Transverse colon (tissue), 4 donors: ENCODE measurements at places on chromosomes 12 and 14. TPM values are rescaled to one million over a fixed set of nuclear protein-coding genes. Genes with fewer than 3 reads are reported as not detected.

SLC24A4 gene
- 0.27 TPM for total RNA-seq

SERPINA10 gene
- total RNA-seq, result not detected

DNA sequence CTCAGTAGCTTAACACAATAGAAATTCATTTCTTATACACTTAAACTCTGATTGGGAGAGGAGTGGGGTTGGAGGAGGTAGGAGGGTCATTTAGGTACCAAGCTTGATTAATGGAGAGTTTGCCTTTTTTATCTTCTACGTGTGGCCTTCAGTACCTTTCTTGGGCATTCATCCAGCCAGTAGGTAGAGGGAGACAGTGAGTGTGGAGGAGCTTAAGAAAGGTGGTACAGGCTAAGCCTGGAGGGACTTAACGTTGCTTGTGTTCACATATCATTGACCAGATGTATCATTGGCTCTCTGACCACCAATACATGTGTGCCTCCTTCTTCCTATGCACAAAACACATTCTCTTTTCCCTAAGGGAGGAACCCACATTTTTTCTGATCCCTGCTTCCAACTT lies 232.9 kb upstream of the CRY1 start:
- no peak for DNase-seq

DNA sequence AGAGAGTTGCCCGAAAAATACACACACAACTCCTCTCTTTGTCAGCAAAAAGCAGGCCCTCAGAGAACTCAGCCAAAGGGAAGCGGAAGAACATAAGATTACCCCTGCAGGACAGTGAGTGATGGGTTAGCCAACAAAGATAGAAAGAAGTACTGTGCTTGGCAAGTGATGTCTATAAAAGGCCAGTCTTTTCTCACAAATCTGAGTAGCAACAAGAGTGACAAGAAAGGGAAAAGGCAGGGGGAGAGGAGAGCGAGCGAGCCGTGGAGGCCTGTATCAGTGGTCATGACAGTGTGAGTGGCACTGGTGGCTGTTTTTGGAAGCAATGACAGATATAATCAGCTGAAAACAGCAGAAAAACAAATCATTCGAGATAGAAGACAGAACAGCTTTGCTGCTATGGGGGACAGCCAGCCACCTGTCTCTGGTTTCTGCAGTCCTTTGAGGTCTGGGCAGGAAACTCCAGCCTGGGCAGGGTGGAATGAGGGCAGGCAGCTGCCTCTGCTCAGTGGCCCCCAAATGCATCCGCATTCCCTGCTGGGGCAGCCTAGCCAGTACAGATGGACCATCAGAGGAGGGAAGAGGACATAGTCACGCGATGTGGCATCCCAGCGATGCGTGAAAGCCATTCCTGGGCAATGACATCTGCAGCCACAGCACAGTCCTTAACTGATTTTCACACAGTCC lies 74.7 kb downstream of the TRIM9 start:
- DNase-seq, result no peak

P2RX7 gene
- 7.1 TPM for total RNA-seq

PIK3C2G gene
- total RNA-seq, result 0.32 TPM

DTX1 gene
- total RNA-seq, result 3.0 TPM

- DNase-seq, result no peak
These were observed 23.2 kb upstream of the PARP11 start for GRCh38 chr12:3896356-3896755.

SLCO1B1 gene
- not detected for total RNA-seq

DNA sequence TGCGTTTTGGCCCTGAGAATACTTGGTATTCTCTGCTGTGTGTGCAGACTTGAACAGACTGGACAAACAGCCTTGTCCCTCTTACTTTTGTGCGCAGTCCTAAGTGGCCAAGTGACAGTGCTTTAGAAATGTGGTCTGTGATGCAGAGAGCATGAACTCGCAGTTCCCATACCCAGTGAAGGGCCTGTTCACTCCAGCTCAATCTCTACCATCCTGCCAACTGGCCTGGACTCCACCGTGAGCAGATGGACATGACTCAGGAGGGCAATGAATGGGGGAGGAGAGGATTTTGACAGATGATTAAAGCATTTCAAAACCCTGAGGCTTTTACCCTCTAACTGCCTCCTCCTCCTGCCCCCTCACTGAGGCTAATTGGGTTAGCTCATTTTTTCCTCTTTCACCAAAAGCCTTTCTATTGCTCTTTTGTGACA lies 62.5 kb upstream of the PYGL start:
- DNase-seq, result no peak

MIA2 gene
- 54.1 TPM for total RNA-seq

PAX9 gene
- not detected for total RNA-seq

DNA sequence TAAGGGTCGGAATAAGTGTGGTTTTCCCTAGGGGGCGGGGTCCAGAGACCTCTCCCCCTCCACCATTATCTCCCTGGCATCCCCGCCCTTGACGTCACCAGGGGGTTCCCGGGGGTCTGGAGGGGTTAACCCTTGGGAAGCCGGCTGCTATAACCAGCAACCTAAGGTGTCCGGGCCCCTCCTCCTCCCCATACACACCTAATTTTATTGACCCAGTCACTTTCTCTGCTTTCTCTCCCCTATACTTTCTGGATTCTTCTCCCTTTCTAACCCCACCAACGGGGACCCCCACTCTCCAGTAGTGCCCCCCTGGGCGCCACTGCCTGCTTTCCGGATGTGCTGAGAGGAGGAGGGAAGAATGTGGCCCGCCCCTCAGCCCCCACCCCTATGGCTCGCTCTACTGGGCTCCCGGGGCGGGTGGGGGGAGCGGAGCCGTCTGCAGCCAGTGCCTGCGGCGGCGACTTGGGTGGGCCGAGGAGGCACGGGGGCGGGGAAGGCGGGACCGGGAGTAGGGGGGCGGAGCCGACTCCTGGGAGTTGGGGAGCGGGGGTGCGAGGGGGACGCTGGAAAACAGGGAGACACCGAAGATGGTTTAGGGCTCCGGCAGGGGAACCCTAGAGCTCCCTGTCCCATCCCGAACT lies 1.8 kb downstream of the GLI1 start:
- DNase-seq, result peak; percentile 78

POTEG gene
- not detected for total RNA-seq

- no peak for DNase-seq
These were observed 123.6 kb downstream of the FOXN3 start for GRCh38 chr14:89293314-89293916.

DNA sequence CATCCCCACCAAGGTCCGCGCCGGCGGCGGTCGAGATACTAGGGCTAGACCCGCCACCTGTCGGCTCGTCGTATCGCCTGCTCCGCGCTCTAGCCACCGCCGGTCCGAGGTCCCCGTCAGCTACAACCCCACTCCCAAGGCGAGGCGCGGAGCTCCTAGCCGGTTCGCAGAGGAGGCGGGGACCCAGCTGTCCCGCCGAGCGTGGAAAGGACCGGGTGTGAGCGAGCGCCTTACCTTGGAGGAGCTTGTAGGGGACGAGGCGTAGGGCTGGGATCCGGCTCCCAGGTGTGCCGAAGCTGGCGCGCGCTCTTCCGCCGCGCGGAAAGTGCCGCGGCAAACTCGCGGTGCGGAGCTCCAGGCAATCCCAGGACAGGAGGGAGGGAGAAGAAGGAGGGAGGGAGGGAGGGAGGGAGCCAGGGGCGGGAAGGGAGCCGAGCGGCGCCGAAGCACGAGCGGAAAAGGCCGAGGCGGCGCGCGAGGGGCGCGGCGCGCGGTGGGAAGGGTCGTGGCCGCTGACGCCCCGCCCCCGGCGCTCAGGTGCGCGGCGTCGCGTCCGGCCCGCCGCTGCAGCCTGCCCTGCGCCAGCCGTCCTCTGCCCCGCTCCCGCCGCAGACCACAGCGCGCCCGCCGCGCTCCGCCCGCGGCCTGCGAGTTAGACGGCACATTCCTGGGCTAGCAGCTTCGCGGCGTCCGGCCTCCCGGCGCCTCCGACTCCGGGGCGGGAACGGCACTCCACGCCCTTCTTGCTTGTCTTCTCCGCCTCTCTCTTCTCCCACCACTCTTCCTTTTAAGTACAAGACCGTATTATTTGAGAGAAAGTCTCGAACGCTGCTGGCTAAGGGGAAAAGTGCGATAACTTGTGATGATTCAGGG lies at the start of gene PAWR:
Gene PAWR (minus strand): TSS at position 327 of the 873 bp plus-strand sequence. CDS start 720 bp downstream, outside the sequence.
- peak; percentile 86 for DNase-seq

DNA sequence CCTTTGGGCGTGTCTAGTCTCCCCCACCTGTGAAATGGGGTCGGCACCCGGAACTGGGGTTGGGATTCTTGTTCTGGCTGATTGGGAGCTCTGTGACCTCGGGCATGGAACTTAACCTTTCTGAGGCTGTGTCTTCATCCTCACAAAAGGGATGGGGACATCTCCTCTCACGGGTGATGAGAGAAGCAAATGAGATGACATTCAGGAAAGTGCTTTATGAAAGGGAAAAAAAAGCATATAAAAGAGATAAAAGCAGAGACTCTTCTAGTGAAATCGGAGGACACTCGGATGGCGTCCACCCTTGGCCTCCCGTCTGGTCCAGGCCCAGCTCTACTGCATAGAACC lies 98.9 kb downstream of the LRRC74A start:
- no peak for DNase-seq

GRCh38 chr14:68145036-68145435 lies 325.5 kb downstream of the RAD51B start:
- DNase-seq, result peak; percentile 55
